ENCODE measurements at places on chromosomes 3 and 15.

DNA sequence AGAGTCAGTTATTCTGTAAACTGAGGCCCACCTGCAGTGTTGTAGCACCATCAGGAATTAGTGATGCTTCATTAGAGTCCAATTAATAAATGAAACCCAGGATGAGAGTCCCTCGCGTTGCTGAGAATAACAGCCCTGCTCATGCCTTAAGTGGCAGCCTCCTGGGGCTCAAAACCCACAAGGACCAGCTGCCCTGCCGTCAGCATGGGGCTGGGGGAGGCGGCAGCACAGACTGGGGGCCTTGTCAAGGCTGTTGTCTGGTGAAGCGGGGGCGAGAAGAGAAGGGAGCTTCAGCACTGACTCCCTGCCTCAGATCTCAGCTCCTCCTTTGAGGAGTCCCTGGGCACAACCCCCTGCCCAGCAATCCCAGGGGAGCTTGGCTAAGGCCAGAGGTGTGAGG lies 21.0 kb downstream of the CCDC33 start:
- DNase-seq, result no peak

DNA sequence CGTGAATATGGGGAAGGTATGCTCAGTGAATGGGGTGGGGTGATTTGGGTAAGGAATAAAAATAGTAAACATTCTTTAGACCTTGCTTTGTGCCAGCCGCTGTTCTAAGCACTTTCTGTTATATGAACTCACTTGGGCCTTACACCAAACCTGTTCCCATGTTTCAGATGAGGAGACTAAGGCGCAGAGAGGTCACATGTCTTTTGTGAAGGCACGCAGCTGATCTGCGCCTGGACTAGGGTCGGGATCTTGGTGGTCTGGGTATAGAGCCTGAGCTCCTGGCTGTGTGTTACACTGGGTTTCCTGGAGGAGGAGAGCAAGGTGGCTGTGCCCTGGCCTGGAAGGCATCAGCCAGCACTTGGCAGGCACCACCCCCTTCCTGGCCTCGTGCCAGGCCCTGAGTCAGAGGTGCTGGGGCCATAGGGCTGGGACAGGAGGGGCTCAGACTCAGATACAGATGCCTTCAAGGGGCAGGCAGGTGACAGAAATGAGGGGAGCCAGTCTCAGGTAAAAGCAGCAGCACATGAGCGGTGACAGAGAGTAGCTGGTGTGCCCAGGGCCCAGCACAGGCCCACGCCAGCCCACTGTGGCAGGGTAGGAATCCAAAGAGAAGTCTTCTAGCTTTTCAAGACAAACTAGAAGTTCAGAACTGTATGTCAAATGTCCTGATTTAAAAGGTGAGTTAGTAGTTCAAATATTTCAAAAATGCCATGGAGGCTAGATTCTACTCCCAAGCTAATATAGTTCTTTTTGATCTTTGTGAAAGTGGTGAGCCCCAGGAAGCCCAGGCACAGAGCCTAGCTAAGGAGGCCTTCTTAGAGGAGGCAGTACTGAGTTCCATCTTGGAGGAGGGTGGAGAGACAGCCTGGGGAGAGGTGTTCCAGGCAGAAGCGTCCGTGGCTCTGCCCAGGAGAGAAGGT lies 83.1 kb downstream of the DNAJB8 start:
- no peak for DNase-seq

- no peak for DNase-seq
Measured at GRCh38 chr3:38552364-38552763, 56.2 kb downstream of the EXOG start.

DNA sequence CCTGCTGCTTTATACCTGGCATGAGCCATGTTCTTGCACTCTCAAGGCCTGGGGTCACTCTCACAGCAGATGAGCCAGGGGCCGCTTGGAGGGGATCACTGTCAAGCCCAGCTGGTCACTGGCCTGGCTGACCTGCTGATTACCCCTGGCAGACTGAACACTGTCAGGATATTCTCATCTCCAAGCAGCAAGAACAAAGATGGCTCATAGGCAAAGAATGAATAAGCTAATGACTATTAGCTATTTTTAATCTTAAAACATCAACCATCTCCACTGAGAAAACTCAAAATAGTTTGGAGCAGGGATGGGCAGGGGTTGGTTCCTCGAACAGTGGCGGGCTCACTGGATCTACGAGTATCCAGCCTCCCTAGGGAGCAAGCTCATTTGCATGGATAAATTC lies 64.4 kb upstream of the ACAN start:
- no peak for DNase-seq

DNA sequence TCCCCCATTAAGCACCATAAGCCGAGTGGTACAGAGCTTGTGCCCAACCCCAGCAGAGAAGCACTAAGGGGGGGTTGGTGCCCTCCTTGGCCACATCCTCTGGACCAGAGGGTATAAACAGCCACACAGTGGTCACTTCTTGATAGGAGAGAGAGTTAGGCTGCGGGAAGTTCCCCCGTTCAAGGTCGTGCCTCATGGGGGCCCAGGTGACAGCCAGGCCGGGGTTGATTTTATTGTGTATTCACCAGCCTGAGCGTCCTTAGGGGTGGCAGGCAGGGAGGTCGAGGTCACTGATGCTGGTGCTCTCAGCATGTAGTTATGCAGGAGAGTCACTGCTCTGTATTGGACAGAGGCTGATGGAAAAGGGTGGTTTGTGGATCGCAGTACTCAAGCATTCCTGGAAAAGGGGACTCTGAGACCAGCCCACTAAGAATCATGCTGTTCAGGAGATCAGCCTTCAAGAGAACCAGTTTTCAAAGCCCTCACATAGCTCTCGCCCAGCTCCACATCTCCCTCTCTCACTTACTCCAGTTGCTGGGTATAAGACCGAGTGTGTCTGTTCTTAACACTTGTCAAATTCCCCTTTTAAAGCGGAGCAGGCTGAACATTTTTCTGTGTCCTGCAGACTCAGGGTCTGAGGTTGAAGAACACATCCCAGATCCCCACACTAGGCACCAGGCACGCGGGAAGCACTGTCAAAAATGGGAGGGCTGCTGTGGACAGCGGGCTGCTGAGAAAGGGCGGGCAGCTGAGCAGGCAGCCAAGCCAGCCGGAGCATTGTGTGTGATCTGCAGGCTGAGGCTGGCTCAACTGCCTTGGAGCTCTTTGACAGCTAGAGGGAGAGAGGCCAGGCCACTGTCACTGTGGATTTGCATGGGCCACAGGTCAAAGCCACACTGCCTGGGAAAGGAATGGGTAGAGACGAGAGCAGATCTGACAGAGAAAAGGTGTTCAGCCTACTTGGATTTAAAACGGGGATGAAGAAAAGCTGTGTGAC lies 279.3 kb upstream of the LRRFIP2 start:
- peak; percentile 56 for DNase-seq

DNA sequence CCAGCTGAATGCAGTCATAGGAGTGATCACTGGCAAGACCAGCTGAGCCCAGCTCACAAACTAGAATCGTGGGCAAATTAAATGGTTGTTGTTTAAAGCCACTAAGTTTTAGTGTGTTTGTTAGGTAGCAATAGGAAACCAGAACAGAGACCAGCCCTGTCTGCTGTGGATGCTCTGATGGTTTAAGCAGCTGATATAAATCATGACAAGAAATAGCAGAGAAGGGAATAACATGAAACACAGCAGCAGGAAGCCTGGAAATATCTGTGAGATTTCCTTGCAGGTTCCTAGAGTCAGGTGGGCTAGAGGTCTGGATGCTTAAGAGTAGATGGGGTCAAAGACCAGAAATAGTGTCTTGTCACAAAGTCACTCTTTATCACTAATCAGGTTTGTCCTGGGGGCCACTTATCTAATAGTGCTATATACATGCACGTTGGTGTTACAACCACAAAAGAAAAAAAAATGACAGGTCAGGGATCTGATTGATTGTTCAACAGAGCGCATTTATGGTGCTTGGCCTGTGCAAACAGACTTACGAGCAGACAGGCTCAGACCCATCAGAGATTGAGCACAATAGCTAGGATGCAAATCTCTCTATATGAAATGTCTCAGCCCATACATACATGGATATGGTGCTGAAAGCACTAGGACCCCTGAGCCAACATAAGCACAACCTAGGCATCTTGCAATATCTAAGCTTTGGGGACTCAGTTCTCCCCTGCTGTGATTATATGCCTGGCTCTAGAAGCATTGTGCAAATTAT lies 967.7 kb downstream of the AGBL1 start:
- no peak for DNase-seq

DNA sequence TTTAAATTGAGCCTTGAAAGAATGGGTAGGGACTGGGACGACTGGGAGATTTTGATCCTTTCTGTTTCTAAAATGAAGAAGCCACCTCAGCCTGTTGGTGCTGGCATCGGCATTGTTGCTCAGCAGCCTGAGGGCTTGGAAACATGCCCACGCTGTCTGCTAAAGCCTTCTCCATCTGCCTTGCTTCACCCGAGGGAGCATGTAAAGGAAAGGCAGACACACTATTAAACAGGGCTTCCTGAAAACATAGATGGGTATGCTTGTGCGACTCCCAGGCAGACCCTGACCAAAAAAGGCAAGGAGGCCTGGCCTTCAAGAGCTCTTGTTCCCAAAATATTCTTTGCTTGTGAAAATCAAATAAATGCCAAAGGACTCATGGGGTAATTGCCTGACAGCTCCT lies 84.2 kb upstream of the SLC4A7 start:
- DNase-seq, result peak; percentile 25

DNA sequence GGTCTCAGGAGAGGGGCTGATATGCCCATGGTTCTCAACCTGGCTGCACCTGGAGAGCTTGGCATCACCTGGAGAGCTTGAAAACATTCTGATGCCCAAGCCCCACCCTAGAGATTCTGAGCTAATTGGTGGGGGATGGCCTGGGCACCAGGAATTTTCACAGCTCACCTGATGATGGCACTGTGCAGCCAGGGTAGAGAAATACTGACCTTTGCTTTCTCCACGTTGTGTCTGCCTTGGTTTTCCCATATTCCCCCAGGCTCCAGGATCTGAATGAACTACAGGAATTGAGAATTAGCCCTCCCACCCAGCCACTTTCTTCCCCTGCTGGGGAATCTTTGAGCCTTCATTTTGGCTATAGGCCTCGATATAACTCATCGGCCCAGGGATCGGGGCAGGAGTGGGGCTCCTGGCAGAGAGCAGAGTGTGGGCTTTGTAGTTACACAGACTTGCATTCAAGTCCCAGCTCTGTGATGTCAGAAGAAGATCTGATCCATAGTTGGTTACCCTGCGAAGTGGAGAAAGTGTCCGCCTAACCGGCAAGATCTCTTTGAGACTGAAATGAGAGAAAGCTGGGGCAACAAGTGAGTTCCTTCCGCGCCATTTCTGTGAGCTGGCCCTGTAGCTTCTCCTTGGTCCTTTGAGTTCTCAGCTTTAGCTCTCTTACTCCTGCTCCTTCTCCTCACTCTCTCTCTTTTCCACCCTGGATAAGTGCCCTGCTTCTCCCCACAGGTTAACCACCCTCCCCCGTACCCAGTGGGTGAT lies 33.1 kb upstream of the UBE2Q2 start:
- DNase-seq, result no peak

DNA sequence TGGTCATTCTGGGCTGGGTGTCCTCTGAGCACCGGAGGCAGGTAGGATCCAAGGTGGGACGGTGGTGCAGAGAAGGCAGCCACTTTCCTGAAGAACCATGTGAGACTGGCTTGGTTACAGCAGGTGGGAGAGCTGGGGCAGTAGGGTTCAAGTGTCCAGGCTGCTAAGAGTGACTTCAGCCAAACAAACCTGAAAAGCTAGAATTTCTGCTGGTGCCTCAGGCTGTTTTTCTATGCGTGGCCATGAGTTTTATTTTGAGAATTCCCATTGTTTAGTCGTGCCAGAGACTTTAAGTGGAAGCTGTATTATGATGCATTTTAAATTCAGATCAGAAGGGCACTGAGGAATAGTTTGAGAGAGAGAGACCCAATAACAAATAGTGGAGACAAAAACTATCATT lies 20.1 kb downstream of the USP13 start:
- no peak for DNase-seq

GRCh38 chr3:61876797-61877196 lies 315.4 kb downstream of the PTPRG start:
- no peak for DNase-seq

DNA sequence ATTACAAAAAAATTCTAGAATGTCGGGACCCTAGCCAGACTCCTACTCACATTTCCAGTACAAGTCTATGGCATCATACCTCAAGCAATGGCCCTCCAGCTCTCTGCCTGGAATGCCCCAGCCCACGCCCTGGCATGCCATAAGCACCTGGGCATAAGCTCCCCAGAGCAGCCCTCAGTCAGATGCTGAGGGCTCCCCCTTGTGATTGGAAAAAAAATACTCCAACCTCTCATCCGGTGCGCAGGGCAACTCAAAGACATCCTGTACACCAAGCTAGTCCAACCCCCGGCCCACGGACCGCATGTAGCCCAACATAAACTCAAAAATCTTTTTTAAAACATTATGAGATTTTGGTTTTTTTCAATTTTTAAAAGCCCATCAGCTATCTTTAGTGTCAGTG lies 115.4 kb downstream of the NEK10 start:
- DNase-seq, result peak; percentile 20

GRCh38 chr15:75924576-75924975 lies 20.9 kb downstream of the FBXO22 start:
- no peak for DNase-seq

DNA sequence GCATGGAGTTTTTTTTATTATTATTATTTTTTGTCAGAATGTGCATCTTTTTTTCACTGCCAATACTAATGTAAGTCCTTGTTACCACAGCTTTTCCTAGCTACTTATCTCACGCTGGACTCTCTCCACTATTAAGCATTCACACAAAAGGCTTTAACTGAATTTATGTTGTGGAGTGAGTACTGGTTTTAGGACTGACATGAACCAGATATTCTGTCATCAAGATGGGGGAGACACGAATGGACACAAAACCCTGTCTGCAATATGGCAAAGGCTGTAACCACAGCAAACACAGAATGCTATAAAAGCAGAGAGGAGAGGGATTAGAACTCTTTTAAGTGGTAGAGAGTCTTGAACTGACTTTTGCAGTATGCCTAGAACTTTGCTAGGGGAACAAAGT lies 592.2 kb upstream of the TBL1XR1 start:
- no peak for DNase-seq

GRCh38 chr3:27059489-27059888 lies 309.7 kb downstream of the NEK10 start:
- DNase-seq, result no peak

GRCh38 chr15:78390826-78391225 lies 47.2 kb upstream of the IREB2 start:
- DNase-seq, result no peak

GRCh38 chr15:57335293-57335715 lies 41.0 kb upstream of the CGNL1 start:
- DNase-seq, result no peak

- no peak for DNase-seq
Measured at GRCh38 chr3:71269906-71270305, 313.6 kb downstream of the FOXP1 start.
